HepG2 (cell line): ENCODE measurements at places on chromosomes 7 and 10. TPM values are rescaled to one million over a fixed set of nuclear protein-coding genes. Genes with fewer than 3 reads are reported as not detected.

GRCh38 chr10:86226781-86227201 is 139.8 kb downstream of the GRID1 start:
- DNase-seq = no peak

GRCh38 chr7:93558705-93559614 is 15.6 kb downstream of the CALCR start:
- DNase-seq = no peak

GRCh38 chr7:22952306-22953015 is 61.5 kb downstream of the HYCC1 start:
- no peak for DNase-seq

Gene RP9
- total RNA-seq = 14.2 and 15.1 TPM in 2 replicates

Gene RAB19
- total RNA-seq = 0.31 and 0.36 TPM in 2 replicates

DNA sequence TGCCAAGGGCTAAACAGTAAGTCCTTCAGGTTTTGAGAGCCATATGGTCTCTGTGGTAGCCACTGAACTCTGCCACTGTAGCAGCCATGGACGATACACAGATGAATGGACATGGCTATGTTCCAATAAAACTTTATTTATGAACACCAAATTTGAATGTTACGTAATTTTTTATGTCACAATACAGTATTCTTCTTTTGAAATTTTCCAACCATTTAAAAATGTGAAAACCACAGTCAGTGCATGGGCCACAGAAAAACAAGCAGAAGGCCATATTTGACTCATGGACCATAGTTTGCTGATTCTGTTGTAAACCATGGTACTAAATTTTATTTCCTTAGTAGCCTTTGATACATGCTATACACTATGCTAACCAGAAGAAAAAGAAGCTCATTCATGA is 361.8 kb downstream of the MAGI2 start:
- no peak for DNase-seq
